NCI-H526 (cell line): ENCODE measurements at places on chromosomes 4 and X.

DNA sequence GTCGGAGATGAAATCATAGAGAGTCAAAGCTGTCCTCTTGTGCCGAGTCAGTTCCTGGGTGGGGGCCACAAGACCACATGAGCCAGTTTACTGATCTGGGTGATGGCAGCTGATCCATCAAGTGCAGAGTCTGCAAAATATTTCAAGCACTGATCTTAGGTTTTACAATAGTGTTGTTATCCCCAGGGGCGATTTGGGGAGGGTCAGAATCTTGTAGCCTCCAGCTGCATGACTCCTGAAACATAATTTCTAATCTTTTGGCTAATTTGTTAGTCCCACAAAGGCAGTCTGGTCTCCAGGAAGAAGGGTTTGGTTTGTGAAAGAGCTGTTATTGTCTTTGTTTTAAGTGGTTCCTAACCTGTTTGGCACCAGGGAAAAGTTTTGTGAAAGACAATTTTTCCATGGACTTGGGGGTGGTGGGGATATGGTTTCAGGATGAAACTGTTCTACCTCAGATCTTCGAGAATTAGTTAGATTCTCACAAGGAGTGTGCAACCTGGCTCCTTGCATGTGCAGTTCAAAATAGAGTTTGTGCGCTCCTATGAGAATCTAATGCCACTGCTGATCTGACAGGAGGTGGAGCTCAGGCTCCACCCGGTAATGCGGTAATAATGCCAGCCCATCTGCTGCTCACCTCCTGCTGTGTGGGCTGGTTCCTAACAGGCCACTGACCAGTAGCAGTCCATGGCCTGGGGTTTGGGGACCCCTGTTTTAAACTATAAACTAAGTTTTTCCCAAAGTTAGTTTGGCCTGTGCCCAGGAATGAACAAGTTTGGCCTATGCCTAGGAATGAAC lies 29.2 kb downstream of the METAP1 start:
- DNase-seq = no peak

DNA sequence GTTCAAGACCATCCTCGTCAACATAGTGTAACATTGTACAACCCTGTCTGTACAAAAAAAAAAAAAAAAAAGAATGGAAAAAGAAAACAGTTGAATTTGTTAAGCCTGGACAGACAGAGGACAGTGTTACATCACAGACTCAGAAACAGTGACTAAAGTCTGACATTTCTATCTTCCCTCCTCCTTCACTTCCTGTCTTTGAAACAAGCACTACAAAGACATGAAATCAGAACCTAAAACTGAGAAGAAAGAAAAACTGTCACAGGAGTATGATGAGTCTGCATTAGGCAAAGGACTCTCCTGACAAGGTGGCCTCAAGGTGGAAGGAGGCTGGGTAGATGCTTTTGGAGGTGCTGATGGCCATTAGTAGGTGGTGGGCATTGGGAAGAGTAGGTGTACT lies 126.7 kb downstream of the RBM47 start:
- no peak for DNase-seq

DNA sequence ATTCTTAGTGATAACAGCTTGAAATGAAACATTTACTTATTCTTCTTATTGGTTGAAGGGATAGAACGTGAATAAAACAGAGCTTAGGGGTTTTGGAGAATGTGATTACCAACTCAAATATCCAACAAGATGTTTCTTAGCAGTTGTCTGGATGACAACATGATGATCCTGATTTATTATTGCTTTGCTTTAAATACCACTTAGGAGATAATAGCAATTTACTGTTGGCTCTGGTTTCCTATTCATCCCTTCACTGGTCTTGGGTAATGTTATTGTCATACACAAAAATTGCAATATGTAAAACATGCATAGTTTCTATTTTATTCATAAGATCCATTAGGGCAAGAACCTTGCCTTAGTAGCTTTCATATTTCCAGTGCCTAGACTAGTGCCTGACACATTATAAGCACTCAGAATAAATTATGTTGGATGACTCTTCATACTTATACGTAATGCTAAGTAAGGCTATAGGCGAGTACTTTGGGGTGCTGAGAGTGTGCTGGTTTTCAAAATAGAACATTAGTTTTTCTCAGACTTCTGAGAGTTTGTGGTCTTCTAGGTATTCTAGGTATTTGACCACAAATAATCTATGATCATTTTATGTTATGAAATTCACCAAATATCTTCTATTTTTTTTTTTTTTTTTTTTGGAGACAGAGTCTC lies 58.6 kb upstream of the PGRMC2 start:
- no peak for DNase-seq

GRCh38 chrX:37776283-37776986 lies 3.4 kb upstream of the CYBB start:
- DNase-seq = no peak

- no peak for DNase-seq
Measured at GRCh38 chr4:38242822-38243387, 282.7 kb downstream of the PTTG2 start.

- DNase-seq = no peak
Measured at GRCh38 chr4:125483278-125483677, 168.5 kb downstream of the FAT4 start.

GRCh38 chrX:6770936-6771335 lies 236.0 kb upstream of the VCX3A start:
- no peak for DNase-seq

DNA sequence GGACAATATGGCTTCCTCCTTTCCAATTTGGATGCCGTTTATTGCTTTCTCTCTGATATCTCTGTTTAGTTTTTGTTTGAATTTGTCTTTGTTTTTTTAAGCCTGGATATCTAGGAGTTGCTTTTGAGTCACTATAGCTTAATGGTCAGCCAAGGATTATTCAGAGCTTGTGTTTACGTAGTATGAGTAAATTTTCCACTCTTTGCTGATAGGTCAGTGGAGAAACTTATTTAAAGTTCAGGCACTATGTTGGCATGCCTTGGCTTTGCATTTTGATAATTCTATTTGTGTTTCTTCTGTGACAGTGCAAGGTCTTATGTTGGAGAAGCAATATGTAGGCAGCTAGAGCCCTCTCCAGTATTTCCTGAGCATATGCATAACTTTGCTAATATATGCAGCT lies 315.2 kb downstream of the GRID2 start:
- DNase-seq = no peak

DNA sequence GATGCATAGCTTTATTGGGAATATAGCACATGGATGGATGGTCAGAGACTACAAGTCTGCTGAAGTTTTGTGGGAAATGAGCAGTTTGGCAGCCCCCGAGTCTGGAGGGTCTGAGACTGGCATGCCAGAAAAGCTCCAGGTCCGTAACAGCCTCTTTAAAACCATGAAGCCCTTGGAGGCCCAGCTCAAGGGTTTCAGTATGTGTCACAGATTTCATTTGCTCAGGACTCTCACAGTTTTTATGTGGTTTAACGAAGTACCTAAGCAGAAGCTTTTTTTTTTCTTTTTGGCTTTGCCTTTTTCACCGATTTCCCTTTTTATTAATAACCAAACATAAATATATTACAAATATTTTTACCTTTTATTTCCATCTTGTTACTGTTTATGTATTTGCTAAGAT lies 30.6 kb upstream of the TMEM184C start:
- DNase-seq = no peak

DNA sequence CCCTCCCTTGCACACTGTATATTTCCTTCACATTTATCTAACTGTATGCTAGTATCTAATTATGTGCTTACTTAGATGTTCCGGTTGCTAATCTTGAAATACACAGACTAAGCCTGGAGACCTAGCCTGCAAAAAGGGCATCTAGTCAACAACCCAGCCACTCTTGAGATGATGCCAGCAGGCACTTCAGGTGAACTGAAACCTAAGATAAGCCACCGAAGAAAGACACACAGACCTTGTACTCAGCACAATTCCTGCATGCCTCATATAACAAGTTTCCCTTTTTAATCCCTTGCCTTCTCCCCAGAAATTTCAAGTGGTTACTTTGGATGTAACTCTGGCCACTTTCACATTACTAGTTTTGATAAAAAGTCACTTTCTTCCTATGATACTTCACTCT lies 2506.6 kb downstream of the ARAP2 start:
- DNase-seq = no peak

DNA sequence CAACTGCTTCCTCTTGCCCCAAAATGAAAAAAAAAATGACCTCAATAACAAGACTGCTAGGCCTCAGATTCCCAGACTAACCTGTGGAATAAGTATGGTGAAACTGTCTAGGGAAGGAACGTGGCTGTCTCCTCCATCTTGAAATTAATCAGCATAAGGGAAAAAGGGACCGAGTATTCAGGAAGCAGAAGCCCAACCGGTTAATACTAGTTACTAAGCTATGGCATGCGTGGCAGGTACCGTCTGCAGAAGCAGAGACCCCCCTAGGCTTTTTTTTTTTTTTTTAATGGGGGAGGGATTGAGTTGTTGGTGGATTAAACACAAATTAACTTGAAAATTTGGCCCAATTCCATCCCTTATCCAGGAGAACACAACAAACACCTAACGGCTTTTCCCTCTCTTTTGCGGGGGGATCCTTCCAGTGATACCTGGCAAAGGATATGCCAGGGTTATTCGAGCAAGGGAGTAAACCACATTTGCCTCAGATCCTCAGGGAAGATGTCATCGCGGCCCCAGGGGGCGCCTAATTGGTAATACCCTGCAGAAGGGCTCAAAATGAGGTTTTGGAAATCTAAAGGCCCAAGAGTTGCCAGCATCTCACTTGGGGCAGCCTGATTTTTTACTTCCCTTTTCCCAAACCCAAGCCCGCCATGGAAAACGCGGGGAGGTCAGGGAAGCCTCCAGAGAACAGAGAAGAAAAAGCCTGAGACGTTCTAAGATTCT lies 893 bp downstream of the RLIM start:
- DNase-seq = peak; percentile 41

GRCh38 chrX:103616676-103617186 lies 9.0 kb downstream of the TCEAL3 start:
- DNase-seq = no peak

- DNase-seq = no peak
Measured at GRCh38 chr4:6776920-6777635, 5.4 kb upstream of the KIAA0232 start.

DNA sequence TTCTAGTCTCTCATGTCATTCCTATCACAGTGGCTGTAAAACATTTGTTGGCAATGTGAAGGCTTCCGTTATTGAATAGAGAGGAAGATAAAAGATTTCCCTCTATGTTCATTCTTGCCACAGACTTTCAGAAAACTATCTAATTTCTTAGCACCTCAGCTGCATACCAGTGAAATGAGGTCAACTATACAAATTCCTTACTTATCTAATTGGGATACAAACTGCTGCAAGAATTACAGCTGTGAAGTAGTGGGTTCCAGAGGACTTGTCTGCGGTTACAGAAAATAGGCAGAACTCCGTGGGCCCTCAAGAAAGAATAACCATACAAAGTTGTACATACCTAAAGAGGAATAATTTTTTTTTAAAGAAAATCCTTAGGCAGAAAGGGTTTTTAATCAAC lies 175.8 kb downstream of the PPP1R2C start:
- no peak for DNase-seq

DNA sequence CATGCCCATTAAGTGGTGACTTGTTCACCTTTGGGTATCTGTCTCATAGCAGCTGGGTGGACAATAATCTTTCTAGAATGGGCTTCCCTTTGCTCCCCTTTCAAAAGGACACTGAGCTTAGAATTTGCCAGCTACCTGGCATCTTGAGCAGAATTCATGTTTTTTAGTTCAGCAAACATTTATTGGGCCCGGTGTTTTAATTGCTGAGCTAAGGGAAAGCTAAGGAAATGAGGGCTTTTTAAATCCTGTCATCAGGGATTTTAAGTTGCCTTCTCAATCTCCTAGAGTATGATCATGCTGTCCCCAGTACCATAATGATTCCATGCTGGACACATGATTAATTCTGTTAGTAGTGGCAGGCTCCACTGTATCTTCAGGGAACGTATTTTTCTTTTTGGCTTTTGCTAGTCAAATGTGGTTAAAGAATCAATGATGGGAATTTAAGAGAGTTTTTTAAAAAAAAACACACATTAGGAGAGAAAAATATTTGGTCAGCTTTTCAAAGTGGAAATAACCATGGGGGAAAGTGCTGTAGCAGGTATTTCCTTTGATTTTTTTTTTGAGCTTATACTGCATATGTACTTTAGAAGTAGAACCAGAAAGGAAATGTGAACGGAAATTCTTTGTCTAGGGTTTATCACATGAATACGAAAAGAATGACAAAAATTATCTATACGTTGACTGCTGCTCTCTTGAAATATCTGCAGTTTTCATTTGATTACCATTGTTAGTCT lies 208.9 kb downstream of the CLCN4 start:
- DNase-seq = no peak

- DNase-seq = no peak
Measured at GRCh38 chrX:48683411-48683982, at the start of gene WAS. WAS (plus strand) TSS chrX:48683799; CDS start chrX:48683854, 55 bp downstream.

DNA sequence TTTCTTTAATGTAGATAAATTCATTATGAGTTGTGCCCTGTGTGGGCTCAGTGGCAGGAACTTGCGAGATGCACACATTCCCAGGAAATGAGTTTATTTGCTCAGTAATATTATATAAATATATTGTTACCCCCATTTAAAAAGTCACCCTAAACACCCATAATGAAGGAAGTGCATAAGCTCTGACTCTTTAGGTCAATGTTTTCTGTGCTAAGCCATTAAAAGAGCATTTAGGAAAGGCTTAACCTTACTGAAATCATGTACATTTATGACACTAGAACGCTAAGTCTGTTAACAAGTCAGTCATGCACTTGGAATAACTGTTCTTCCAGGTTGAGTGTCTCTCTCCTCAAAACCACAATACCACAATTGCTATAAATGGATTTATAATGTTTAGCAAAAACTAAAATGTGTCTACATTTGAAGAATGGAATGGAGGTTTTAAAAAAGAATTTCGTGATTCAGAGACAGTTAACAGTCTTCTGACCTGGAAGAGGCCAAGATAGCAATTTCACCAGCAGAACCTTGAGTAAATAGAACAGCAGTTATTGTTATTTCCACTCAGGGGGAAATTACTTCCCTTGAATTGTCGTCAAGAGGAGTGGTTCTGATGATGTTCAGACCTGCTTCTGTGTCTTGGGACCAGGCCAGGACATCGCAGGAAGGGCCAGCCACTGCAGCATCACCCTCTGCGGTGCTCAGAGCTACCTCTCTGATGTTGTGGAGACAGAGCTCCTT lies 91.1 kb upstream of the VEGFC start:
- no peak for DNase-seq

DNA sequence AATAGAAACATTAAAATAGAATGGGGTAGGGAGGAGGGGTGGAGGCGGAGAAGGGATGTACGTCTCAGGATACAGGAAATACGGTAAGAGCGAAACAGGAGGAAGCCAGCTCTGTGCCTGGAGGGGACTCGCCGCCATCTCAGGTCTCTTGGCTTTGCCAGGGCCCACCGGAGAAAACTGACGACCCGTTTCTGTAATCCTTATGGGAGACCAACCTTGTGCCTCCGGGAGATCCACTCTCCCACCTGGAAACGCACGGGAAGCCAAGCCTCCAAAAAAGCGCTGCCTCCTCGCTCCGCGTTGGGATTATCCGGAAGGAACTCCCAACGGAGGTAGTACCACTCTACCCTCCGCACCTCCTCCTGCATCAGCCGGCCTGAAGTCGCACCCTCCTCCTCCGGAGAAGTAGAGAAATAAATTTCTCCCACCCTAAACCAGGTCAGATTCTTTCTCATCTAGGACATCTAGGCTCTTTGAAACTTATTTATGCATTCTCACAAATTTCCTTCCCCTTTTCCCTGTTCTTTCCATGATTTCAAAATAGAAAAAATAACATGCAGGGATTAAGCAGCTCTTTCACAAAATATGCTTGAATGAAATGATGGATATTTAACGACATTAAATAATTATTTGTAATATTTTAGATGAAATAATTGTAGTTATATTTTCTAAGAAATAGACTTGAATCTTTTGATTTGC lies at the start of gene NBDY:
Gene NBDY (plus strand): TSS at position 92 of the 699 bp plus-strand sequence. CDS start 111 bp downstream, at position 203.
- DNase-seq = peak; percentile 49
